ENCODE measurements at places on chromosomes 16 and 17. TPM values are rescaled to one million over a fixed set of nuclear protein-coding genes. Genes with fewer than 3 reads are reported as not detected.

TXNDC11 gene
- total RNA-seq, result 33.3 TPM

BAIAP2 gene
- total RNA-seq, result 240 TPM

GOSR2 gene
- total RNA-seq, result 33.1 TPM

ACSM3 gene
- 11.7 TPM for total RNA-seq

IL17C gene
- not detected for total RNA-seq

SLC12A3 gene
- total RNA-seq, result not detected

ALOX12 gene
- 9.8 TPM for total RNA-seq

ITGAD gene
- not detected for total RNA-seq

DDX52 gene
- total RNA-seq, result 15.6 TPM

RAMP2 gene
- total RNA-seq, result 5.2 TPM

ABCC11 gene
- total RNA-seq, result 0.16 TPM

HS3ST3A1 gene
- total RNA-seq, result 10.5 TPM

TRAPPC2L gene
- 49.2 TPM for total RNA-seq

- DNase-seq, result no peak
Observed at GRCh38 chr17:27368980-27369379, 75.1 kb downstream of the WSB1 start.

- no peak for DNase-seq
Observed at GRCh38 chr16:4859900-4860255, 12.6 kb downstream of the UBN1 start.

DNA sequence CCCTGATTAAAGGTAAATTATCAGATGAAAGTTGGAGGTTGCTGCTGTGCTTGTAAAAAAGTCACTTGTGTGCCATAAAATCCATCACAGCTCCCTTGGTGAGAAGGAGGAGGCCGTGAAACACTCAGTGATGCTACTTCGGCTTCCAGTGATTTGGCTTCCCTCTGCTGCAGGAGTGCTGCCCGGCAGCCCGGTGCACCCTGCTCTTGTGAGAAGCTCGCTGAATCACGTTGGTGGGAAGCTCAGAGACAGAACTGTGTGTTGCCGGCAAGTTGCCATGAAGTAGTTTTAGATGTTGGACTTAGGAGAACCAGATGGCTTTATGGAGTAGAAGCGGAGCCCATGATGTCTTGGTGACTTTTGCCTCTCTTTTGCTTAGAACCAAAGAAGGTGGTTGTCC lies 33.3 kb downstream of the MSI2 start:
- no peak for DNase-seq

- DNase-seq, result no peak
Observed at GRCh38 chr17:81412490-81413093, 17.3 kb downstream of the BAHCC1 start.

GRCh38 chr16:53817812-53818550 lies 114.0 kb downstream of the FTO start:
- no peak for DNase-seq

GRCh38 chr17:70478902-70479301 lies 309.6 kb downstream of the KCNJ2 start:
- no peak for DNase-seq

GRCh38 chr17:80220736-80221215 lies 549 bp downstream of the SLC26A11 start:
- no peak for DNase-seq

DNA sequence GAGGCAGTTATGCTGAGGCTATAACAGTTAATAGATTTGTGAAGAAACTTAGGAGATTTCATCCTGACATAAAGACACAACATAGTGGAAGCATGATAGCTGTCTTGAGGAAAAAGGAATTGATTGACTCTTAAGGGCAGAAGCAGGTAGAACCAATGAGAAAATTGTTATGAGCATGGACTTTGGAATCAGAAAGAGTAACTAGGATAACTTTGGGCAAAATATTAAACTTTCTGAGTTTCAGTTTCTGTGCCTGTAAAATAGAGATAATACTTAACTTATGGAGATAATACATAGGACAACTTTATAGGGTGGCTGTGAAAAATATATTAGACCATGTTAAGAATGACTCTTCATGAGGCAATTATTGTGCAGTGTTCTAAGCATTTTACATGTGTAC lies 696.5 kb downstream of the CDH11 start:
- DNase-seq, result no peak

DNA sequence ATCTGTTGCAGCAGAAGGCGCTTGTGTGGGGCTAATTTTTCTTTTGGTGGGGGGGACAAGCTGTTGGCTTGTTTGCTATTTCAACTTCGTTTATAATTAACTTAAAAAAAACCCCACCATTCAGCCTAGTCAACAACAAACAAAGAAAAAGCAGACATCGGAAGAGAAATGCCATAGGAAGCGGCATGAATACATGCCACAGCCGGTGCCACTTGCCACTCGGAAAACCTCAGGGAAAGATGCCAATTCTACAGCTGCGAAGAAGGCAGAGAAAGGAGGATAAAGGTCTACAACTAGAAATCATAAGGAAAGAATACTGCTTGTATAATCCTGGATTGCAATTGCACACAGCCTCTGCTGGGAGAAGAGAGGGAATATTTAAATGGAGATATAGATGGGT lies 254.4 kb upstream of the PMFBP1 start:
- no peak for DNase-seq

- DNase-seq, result no peak
Observed at GRCh38 chr17:29594519-29595090, 1.7 kb downstream of the ANKRD13B start.

DNA sequence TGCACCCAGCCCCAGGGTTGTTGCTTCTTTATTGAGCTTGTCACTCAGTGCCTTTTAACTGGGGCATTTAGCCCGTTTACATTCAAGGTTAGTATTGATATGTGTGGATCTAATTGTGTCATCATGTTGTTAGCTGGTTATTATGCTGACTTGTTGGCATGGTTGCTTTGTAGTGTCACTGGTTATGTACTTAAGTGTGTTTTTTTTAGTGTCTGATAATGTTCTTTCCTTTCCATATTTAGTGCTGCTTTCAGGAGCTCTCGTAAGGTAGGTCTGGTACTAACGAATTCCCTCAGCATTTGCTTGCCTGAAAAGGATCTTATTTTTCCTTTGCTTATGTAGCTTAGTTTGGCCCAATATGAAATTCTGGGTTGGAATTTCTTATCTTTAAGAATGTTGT lies 33.5 kb downstream of the NF1 start:
- DNase-seq, result no peak

DNA sequence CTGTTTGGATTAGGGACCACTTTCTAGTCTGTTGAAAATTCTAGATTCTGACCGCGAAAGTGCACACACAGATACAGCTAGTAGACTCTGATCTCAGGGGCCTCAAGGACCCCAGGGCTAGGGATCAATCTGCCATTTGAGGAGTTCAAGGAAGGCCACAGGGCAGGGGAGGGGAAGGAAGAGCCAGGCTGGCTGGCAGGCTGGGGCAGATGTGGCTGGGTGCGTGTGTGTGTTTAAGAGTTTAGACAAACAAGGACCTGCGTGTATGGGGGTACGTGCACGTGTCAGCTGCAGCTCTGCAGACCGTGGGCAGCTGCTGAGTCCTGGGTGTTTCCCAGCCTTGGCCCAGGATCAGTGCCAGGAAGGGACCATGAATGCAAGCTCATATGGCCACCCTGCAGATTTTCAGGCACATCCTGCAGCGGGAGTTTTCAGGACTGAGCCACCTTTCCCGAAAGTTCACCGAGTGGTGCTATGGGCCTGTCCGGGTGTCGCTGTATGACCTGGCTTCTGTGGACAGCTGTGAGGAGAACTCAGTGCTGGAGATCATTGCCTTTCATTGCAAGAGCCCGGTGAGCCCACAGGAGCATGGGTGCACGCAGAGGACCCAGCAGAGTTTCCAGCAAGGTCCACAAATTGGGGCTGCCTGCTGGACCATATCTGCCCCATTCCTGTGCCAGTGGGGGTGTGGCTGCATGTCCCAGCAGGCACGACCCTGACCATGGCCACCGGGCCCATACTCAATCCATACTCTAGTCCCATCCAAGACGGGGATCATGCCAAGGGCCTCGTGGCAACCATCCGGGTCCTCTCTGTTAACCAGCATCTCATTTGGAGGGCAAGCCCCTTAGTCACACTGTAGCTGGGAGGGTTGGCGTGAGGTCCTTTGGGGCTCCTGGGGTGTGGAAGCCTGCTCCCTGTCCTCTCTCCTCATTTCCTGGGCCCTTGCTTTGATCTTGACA lies 10.6 kb downstream of the TRPV2 start:
- DNase-seq, result no peak

DNA sequence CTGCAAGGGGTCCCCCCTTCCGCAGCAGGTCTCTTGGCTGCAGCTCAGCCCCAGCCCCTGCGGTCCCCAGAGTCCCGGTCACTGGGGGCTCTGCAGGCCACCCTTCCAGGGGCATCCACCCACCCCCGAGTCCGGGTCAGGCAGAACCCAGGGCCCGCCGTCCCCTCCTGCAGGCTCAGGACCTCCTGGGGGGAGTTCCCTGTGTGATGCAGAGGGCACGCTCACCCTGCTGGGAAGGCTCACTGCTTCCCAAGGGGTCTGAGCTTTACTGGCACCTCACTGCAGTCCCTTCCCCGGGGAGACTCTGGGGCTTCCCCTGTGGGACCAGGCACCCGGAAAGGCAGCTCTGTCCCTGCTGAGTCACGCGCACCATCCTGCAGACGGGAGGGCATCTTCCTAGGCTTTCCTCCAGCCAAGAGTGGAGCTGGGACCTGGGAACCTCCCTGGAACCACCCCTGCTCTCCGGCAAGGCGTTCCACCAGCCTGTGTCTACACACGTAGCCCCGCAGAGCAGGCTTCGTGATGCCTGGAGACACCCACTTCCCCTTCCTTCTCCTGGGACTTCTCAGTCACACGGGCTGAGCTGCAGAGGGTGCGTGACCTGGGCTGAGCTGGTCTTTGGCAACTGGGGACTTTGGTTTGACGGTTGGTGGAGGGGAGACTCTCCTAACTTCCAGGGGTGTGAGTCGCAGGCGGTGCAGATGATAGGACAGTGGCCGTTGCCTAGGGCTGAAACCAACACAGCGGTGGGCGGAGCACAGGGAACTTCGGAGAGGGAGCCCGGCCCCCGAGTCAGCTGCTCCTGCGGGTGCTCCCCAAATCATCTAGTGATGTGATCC lies 23.4 kb downstream of the SLC25A10 start:
- DNase-seq, result no peak

DNA sequence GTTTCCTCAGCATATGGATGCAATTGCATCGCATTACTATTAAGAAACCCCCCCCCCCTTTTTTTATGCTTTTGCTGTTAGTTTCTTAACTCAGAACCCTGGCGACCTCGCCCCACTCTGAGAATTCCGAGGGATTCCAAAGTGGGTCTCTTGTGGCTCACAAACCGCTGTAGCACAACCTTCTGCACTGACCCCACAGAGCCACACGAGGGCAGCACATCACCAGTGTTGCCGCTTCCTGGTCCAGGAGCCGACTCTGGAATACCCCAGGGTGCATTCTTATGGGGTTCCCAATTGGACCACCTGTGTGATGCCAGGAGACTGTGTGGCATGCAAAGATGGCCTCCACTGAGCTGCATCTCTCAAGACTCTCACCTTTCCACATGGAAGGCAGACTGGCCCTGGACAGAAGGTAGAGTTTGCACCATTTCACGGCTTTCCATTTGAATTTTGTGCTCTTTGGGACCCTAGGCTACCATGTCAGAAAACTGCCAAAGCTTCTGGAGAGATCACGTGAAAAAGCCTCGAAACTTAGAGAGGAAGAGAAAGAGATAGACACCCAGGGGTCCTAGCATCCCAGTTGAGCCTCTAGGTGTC lies 432.7 kb upstream of the ASIC2 start:
- DNase-seq, result no peak

DNA sequence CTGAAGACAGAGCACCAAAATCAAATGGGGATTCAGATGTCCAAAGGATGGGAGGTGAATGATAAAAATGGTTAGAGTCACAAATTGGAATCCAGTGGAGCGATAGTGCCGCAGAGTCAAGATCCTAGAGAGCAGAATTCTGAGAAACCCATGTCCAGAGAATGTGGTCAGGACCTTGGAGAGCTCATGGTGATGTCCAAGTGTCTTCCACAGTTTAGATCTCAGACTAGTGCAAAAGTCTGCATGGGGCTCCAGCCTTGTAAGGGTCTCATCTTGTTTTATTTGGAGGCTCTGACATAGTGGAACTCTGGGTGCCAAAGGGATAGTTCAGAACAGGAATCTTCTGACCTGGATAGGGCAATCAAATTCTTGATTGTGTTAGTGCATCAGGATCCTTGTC lies 245.9 kb upstream of the HSBP1 start:
- no peak for DNase-seq

DNA sequence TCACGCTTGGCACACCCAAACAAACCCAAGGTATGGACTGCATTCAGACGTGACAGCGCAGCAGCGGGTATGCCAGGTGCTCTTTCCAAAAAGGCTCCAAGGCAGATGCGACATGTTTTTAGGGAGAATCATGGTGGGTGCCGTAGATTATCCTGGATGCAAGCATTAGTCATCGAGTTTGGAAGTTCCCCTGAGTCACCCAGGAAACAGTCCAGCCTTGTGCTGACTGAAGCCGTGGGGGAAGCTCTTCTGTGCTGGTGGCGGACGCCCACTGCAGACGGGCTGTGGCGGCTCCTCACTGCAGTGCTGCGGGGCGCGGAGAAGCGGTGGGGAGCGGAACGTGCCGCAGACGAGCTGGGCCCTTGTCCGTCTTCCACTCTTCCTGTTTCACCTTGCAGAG lies 13.9 kb downstream of the JPT2 start:
- DNase-seq, result no peak

GRCh38 chr17:74390680-74391653 lies 23.7 kb downstream of the GPR142 start:
- no peak for DNase-seq

DNA sequence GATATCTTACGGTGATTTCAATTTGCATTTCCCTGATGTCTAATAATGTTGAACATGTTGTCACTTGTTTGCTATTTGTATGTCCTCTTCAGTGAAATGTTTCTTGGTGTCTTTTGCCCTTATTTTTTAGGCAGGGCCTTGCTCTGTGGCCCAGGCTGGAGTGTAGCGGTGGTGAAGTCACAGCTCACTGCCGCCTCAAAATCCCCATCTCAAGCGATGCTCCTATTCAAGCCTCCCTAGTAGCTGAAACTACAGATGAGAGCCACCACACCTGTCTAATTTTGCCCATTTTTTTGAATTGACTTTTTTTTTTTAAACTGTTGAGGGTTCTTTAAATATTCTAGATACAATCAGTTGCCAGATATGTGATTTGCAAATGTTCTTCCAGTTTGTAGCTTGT lies 8.3 kb downstream of the UBE2G1 start:
- DNase-seq, result peak; percentile 3

- DNase-seq, result no peak
Observed at GRCh38 chr16:63442246-63442645, 1406.0 kb upstream of the CDH8 start.

GRCh38 chr16:12802048-12802447 lies 1.6 kb downstream of the CPPED1 start:
- DNase-seq, result no peak

GRCh38 chr16:84800158-84800978 lies 19.4 kb upstream of the CRISPLD2 start:
- DNase-seq, result no peak

- DNase-seq, result no peak
Observed at GRCh38 chr16:50505714-50506542, 42.3 kb upstream of the NKD1 start.

- peak; percentile 47 for DNase-seq
Observed at GRCh38 chr17:49527927-49528651, 33.0 kb downstream of the NGFR start.

DNA sequence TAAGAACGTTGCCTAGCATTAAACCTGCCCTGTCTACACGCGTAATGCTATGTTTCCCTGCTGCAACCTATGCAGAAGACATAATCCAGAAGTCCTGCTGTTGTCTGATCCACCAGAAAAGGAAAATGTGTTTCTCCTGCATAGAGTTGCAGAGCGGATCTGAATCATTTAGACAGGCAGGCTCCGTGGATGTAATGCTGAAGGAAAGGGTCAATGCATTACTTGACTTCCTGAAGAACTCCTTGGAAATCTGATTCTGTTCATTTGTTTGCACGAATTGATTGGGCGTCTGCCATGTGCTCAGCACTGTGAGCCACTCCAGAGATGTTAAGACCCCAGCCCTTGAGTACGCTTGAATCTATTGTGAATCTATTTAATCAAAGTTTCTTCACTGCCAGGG lies 83.4 kb downstream of the FOXL1 start:
- no peak for DNase-seq
